ENCODE measurements at places on chromosomes 12 and 14.

- no peak for DNase-seq
Measured at GRCh38 chr14:63182968-63183367, 21.3 kb upstream of the RHOJ start.

- no peak for DNase-seq
Measured at GRCh38 chr12:22360774-22361173, 26.3 kb upstream of the ST8SIA1 start.

DNA sequence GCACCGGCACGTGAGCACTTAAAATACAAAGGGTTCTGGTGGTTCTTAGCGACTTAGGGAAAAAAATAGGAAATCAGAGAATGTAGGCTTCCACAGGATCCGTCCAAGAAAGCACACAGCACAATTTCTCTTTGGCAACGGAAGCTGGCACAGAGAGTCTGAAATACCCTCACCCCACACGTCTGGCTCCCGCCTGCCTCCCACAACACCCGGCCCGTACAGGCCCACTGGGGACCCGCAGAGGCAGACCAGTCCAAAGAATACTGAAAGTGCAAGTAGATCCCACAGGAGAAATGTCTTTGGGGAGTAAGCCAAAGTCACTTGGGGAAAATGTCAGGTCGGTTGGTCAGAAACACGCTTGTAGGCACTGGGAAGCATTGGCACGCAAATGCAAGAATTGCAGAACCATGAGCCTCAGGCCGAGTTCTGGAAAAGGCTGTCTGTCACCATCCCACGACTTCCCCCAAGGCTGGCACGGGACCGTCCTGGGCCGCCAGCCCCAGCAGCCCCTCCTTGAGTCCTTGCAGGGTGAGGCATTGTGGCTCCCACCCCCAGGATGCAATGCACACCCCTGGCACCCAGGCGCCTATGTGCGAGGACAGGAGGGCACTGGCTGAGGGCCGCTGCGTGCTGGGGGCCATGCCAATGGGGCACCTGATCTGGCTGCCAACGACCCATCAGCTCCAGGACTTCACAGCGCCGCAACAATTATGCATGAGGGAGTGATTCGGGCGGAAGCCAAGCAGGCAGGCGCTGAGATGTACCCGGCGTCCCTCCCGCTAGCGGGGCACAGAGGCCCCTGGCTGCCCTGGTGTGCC, 29.7 kb downstream of the CHGA start:
- no peak for DNase-seq

GRCh38 chr14:89139404-89140247, 277.4 kb downstream of the FOXN3 start:
- DNase-seq = no peak

GRCh38 chr12:109578330-109578927, 4.8 kb downstream of the MVK start:
- DNase-seq = no peak

- no peak for DNase-seq
Measured at GRCh38 chr14:68625366-68626090, 167.3 kb downstream of the ZFP36L1 start.

- no peak for DNase-seq
Measured at GRCh38 chr12:110199339-110200123, 75.4 kb downstream of the IFT81 start.

DNA sequence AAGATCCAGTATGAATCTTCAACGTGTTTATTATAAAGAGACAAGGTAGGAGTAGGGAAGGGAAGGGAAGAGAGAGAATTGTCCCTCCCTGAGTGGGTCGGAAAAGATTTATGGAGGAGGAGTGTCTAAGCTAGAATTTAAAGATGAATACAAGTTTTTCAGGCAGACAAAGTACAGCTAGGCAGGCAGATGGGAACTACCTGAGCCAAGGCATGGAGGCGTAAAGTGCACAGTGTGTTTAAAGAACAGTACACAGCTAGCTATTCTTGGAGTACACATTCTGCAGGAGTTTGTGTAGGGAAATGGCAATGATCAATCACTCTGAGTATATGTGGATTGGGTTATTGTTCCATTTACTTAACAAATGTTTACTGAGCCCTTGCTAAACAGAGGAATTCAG, 20.1 kb downstream of the PLEKHG7 start:
- DNase-seq = no peak

GRCh38 chr12:60269611-60270269, 673.9 kb downstream of the SLC16A7 start:
- no peak for DNase-seq

DNA sequence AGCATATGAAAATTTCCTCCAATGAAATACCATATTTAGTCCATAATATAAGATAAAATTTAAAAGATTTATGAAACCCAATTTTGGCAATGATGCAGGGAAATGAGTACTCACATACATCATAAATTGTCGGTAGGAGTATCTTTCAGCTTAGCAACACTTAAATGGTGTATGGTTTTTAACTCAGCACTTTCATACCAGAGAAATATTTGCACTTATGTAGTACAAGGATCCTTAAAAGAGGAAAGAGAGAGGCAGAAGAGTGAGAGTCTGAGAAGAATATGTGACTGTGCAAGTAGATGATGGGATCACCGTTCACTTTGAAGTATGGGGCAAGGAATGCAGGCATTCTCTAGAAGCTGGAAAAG, 379.3 kb upstream of the DCN start:
- no peak for DNase-seq
